ENCODE measurements at places on chromosomes 7 and 10. TPM values are rescaled to one million over a fixed set of nuclear protein-coding genes. Genes with fewer than 3 reads are reported as not detected.

- DNase-seq = no peak
- H3K36me3 ChIP-seq = no peaks in the 10 kb centered on the region
- peaks cover 10% of the 10 kb centered on the region for H3K27me3 ChIP-seq
- no peak within 1 kb of the TSS for H3K27ac ChIP-seq
- H3K4me3 ChIP-seq = peak within 1 kb of the TSS; percentile 54
- peaks cover 44% of the 10 kb centered on the region for H3K4me1 ChIP-seq
These were observed at the start of gene KCNH2 for GRCh38 chr7:150978126-150978789. KCNH2 (minus strand) TSS chr7:150978321; CDS start chr7:150977913, 408 bp downstream.

- H3K36me3 ChIP-seq = no peaks in the 10 kb centered on the region
- no peak for DNase-seq
- H3K27me3 ChIP-seq = no peaks in the 10 kb centered on the region
- no peaks in the 10 kb centered on the region for H3K4me1 ChIP-seq
- no peak overlapping the region for H3K4me3 ChIP-seq
These were observed 34.1 kb downstream of the ELFN1 start for GRCh38 chr7:1703871-1704810.

DNA sequence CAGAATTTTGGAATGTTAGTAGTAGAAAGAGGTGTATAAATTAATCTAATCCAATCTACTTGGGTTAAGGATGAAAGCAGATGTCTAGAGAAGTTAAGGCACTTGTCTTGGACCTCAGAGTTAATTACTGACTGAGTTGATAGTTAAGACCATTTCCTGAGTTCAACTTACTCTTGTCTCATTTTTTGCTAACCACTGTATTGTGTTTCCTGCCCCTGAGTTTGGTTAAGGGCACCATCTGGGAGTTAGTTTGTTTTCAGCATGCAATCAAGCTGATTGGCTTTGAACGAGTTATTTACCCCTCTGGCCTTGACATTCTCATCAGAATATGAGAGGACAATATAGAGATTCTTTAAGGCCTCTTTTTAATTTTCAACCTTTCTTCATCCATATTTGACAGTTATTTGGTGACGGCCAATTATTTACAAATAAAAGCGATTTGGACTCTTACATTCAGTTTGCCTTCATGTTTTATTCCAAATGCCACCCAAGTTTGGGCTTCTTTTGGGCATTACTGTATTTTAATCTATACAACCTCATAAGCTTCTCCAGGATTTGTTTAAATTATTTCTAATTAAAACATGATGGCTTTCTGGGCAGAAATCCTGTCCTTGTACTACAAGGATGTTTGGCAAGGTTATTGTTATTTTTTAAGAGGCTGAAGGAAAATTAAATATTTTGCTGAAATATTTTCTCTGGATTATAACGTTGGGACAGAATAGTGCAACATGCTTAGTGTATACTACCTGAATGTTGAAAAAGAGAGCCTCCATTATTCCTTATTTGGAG is 225.0 kb downstream of the CACNB2 start:
- no peak for DNase-seq
- H3K27me3 ChIP-seq = no peaks in the 10 kb centered on the region
- H3K27ac ChIP-seq = no peak overlapping the region
- H3K4me1 ChIP-seq = no peaks in the 10 kb centered on the region

- H3K4me3 ChIP-seq = no peak overlapping the region
- no peak for DNase-seq
- no peak overlapping the region for H3K27ac ChIP-seq
- H3K4me1 ChIP-seq = no peaks in the 10 kb centered on the region
These were observed 94.0 kb downstream of the MMRN2 start for GRCh38 chr10:86863484-86863842.

GRCh38 chr10:62182595-62182994 is 86.0 kb downstream of the RTKN2 start:
- DNase-seq = no peak
- H3K4me1 ChIP-seq = peaks cover 75% of the 10 kb centered on the region
- no peak overlapping the region for H3K4me3 ChIP-seq
- no peaks in the 10 kb centered on the region for H3K36me3 ChIP-seq
- H3K27ac ChIP-seq = peak overlapping the region; percentile 74
- H3K27me3 ChIP-seq = no peaks in the 10 kb centered on the region

Gene GNGT1
- not detected for total RNA-seq

DNA sequence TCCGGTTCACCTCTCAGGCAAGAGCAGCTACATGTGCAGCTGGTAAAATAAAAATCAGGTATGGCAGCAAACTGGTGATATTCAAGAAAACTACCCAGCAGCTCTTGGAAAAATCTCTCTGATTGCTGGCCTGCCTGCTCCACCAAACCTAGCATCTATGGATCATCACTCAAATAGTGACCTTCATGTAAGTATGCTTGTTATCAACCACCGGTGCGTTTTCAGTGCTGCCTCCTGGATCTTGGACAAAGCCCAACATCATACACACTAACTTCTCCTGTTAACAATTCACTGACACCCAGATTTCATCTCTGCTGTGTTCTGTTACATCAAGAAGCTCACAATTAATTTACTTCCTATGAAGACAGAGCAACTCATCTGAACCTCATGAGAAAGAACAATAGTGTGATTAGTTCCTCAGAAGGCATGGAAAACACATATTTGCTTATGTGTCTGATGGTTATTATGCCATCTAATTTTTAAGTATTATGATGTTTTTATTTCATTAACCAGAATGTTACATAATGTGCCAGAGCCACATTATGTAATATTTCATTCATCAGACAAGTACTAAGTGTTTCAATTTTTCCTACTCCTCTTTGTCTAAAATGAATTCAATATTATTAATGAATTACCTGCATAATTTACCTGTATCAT is 8.8 kb downstream of the CDK6 start:
- H3K27me3 ChIP-seq = no peaks in the 10 kb centered on the region
- DNase-seq = no peak
- no peak overlapping the region for H3K4me3 ChIP-seq
- H3K36me3 ChIP-seq = no peaks in the 10 kb centered on the region
- H3K27ac ChIP-seq = no peak overlapping the region

GRCh38 chr7:75802552-75802821 is 11.1 kb downstream of the CCL24 start:
- no peak for DNase-seq
- no peak overlapping the region for H3K4me3 ChIP-seq
- H3K27me3 ChIP-seq = no peaks in the 10 kb centered on the region
- H3K4me1 ChIP-seq = no peaks in the 10 kb centered on the region

Gene NEBL
- 0.13 TPM for total RNA-seq

GRCh38 chr7:21443149-21443841 is 15.4 kb downstream of the SP4 start:
- no peaks in the 10 kb centered on the region for H3K27me3 ChIP-seq
- no peak overlapping the region for H3K4me3 ChIP-seq
- H3K4me1 ChIP-seq = peaks cover 4% of the 10 kb centered on the region
- H3K27ac ChIP-seq = no peak overlapping the region
- H3K36me3 ChIP-seq = no peaks in the 10 kb centered on the region

Gene ATAD1
- 38.6 TPM for total RNA-seq

Gene HOXA13
- not detected for total RNA-seq

GRCh38 chr7:2210551-2211258 is 22.0 kb downstream of the MAD1L1 start:
- no peaks in the 10 kb centered on the region for H3K27me3 ChIP-seq
- DNase-seq = no peak
- no peaks in the 10 kb centered on the region for H3K4me1 ChIP-seq
- no peak overlapping the region for H3K4me3 ChIP-seq
- H3K36me3 ChIP-seq = peaks cover 70% of the 10 kb centered on the region
- H3K27ac ChIP-seq = no peak overlapping the region

GRCh38 chr10:74086317-74086716 is 64.3 kb downstream of the AP3M1 start:
- H3K4me3 ChIP-seq = no peak overlapping the region
- H3K4me1 ChIP-seq = no peaks in the 10 kb centered on the region
- no peak overlapping the region for H3K27ac ChIP-seq
- DNase-seq = no peak
- no peaks in the 10 kb centered on the region for H3K27me3 ChIP-seq

Gene NDUFA5
- 62.5 TPM for total RNA-seq

DNA sequence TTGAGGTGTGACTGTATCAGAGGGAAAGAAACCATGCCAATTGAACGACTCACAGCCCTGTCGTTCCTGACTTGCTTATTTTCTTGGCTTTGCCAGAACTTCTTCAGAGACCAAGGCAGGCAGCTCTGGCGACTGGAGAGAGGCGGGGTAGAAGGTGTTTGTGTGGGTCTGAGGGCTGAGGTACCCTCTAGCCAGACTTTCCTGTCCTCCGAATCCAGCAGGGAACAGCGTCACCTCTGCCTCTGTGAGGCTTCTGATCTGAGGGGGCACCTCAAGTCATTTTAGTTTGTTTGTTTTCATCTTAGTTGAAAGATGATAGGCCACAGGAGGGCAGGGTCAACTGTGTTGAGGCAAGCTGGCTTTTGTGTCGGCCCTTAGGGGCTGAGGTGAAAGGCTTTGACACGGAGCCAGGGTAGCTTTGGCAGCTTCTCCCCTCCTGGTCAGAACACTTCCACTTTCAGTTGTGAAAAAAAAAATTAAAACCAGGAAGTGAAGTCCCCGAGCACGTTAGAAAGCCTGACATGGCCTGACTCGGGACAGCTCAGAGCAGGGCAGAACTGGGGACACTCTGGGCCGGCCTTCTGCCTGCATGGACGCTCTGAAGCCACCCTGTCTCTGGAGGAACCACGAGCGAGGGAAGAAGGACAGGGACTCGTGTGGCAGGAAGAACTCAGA is 1.9 kb downstream of the ACSL5 start:
- H3K4me1 ChIP-seq = peaks cover 21% of the 10 kb centered on the region
- peak overlapping the region; percentile 89 for H3K4me3 ChIP-seq
- peaks cover 9% of the 10 kb centered on the region for H3K36me3 ChIP-seq
- no peaks in the 10 kb centered on the region for H3K27me3 ChIP-seq
- peak overlapping the region; percentile 95 for H3K27ac ChIP-seq

DNA sequence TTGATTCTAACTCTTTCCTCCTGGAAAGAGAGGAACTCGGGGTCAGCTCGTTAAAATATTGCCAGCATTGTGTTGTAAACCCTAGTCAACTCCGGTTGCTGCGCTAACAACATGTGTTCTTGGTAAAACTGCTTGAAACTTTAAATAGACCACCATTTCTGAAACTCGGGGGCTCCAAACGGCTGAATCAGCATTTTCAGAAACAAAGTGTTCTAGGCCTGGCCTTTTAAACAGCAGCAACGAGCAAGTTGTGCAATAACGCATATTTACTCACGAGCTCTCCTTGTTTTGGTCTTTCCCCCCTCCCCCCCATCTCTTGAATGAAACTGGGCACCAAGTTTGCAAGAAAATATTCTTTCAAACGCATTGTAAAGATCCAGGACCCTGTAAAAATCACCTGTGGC is 9.2 kb upstream of the GRB10 start:
- no peaks in the 10 kb centered on the region for H3K4me1 ChIP-seq
- no peak overlapping the region for H3K27ac ChIP-seq
- no peak overlapping the region for H3K4me3 ChIP-seq

DNA sequence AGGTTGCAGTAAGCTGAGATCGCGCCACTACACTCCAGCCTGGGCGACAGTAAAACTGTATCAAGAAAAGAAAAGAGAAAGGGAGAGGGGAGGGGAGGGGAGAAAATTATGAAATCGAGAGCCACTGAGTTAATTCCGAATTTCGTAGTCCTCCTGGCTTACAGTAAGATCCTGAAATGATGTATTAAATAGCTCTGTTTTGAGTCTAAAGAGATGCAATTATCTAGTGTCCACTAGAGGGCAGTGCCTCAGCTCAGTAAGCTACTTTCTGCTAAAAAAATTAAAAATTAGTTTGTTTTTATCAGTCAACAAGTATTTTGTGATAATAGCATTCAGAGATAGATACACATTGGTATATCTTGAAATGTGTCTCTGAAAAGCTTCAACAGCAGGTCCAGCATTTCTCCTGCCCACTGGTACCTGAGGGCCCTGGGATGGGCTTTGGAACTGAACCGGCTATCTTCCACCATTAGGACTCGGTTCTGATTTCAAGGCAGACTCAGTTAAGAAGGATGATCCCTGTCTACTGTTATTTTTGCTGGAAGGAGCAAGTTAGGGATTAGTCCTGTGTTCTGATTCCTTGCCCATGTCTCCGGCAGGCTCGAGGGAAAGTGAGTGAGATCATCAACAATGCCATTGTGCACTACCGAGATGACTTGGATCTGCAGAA is 19.5 kb downstream of the TSPAN33 start:
- H3K4me1 ChIP-seq = no peaks in the 10 kb centered on the region
- H3K4me3 ChIP-seq = no peak overlapping the region
- no peaks in the 10 kb centered on the region for H3K27me3 ChIP-seq
- DNase-seq = peak; percentile 33

DNA sequence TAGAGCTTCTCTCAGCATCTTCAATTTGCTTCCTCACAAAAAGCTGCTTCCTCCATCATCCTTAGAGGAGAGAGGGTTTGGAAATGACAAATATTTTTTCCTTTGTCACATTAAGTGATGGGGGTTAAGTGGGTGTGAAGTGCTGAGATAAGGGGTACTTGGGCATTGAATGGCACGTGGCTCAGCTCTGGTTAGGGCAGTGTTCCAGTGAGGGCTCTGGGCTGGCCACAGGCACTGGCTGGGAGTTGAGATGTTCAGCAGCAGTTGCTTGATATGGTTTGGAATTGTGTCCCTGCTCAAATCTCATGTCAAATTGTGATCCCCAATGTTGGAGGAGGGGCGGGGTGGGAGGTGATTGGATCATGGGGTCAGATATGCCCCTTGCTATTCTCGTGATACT is 33.7 kb upstream of the CHCHD3 start:
- no peak for DNase-seq
- no peaks in the 10 kb centered on the region for H3K36me3 ChIP-seq
- no peaks in the 10 kb centered on the region for H3K4me1 ChIP-seq
- no peak overlapping the region for H3K4me3 ChIP-seq
- no peaks in the 10 kb centered on the region for H3K27me3 ChIP-seq

- no peaks in the 10 kb centered on the region for H3K27me3 ChIP-seq
- peak overlapping the region; percentile 85 for H3K27ac ChIP-seq
- no peak overlapping the region for H3K4me3 ChIP-seq
- no peaks in the 10 kb centered on the region for H3K36me3 ChIP-seq
- no peak for DNase-seq
These were observed 1.8 kb upstream of the ACTR3C start for GRCh38 chr7:150325110-150325611.

Gene SYCE1
- total RNA-seq = 0.24 TPM

- no peak for DNase-seq
- H3K27me3 ChIP-seq = no peaks in the 10 kb centered on the region
- no peak overlapping the region for H3K4me3 ChIP-seq
These were observed 128.1 kb upstream of the NANOS1 start for GRCh38 chr10:118901380-118901779.

DNA sequence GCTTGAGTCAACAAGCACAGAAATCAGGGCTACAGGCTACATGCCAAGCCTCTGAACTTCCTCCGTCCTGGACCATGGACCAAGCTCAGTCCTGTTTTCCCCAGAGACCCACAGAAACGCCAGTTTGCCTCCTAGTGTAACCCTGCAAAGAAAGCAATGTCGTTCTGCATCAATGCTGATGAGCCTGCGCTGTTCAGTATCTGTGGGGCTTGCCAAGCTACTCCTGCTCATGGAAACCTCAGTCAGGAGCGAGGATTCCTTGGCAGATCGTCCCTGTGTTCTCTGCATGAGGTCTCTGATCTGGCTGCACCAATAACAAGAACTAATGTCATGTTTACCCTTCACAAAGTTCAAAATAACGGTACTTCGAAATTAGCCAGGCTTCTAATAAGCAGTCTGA is 495.5 kb upstream of the C7orf33 start:
- H3K36me3 ChIP-seq = no peaks in the 10 kb centered on the region
- H3K27me3 ChIP-seq = no peaks in the 10 kb centered on the region
- no peak overlapping the region for H3K4me3 ChIP-seq
- no peaks in the 10 kb centered on the region for H3K4me1 ChIP-seq
- no peak overlapping the region for H3K27ac ChIP-seq

Gene SH3PXD2A
- total RNA-seq = 19.2 TPM
